ENCODE measurements at places on chromosomes 16 and 17.

DNA sequence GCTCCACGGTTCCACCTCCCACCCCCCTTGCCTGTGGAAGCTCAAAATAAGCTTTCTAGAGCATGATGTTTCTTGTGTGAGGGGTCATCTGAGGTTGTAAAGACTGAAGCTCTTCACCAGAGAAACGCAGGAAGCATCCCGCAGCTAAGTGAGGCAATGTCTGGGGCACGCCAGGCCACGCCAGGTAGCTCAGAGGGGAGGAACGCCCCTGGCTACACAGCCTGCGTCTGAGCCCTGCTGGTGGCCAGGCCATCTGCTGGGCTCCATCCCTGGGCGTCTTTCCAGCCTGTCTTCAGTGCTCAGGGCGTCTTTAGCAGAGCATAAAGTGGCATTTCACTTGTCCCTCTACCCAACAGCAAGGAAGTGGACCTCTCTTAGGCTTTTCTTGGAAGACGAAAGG lies 15.2 kb downstream of the SOCS3 start:
- DNase-seq = no peak

DNA sequence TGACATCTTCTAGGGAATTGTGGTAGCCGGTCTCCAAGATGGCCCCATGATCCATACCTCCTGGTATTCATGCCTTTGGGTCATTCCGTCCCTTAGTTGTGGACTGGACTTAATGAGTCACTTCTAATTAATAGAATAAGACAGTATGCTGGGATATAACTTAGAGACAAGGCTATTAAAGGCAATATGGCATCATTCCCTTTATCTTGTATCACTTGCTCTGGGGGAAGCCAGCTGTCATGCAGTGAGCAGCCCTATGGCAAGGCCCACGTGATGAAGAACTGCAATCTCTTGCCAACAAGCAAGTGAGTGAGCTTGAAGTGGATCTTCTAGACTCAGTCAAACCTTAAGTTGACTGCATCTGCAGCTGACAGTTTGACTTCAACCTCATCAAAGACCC lies 97.8 kb upstream of the MED13 start:
- DNase-seq = no peak

GRCh38 chr17:13743906-13744305 lies 142.2 kb upstream of the HS3ST3A1 start:
- no peak for DNase-seq

GRCh38 chr17:1486802-1487695 lies 5.4 kb downstream of the MYO1C start:
- DNase-seq = no peak

- no peak for DNase-seq
Observed at GRCh38 chr16:67709050-67709449, 10.1 kb downstream of the GFOD2 start.

All from NCI-H2081 treated with DMSO at 0.1 percent for 48 hours (cell line).